NCI-H2081 treated with DMSO at 0.1 percent for 48 hours (cell line): ENCODE measurements at places on chromosomes 2 and 18.

DNA sequence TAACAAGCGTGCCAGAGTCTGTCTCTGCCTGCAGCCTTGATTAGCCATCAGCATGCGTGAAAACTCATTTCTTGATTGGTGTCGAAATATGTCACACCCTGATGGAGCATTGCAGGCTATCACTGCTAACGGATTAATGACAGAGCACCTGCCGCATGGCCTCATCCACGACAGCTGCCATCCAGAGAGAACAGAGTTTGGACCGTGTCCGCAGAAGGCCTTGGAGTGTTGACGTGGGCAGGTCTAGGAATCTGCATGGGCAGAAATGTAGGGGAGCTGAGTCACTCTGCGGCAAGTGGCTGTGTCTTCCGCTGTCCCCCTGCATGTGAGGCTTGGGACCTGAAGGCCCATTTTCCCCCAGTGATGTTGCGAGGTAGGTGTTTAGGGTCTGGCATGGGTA lies 43.0 kb downstream of the KLHL29 start:
- DNase-seq = no peak

DNA sequence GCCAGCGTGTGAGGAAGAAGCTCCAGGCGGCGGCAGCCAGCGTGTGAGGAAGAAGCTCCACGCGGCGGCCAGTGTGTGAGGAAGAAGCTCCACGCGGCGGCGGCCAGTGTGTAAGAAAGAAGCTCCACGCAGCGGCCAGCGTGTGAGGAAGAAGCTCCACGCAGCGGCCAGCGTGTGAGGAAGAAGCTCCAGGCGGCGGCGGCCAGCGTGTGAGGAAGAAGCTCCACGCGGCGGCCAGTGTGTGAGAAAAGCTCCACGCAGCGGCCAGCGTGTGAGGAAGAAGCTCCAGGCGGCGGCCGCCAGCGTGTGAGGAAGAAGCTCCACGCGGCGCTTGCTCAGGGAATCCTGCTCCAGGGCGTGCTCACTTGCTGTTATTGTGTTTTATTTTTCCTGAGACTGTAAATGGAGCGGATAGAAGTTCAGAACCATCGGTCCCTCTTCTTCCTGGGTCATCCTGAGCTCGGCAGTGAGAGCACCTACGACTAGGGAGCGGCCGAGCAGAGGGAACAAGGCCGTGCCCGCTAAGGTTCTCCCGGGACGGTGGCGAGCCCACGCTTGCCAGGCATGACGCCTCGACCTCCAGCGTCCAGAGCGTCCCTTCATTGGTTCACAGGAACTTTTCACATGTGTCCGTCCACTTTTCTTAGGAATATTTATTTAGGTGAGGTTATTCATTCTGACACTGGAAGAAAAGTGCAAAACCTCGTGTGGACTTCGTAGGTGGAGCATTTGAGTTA lies 94.2 kb downstream of the TMEM18 start:
- DNase-seq = no peak

DNA sequence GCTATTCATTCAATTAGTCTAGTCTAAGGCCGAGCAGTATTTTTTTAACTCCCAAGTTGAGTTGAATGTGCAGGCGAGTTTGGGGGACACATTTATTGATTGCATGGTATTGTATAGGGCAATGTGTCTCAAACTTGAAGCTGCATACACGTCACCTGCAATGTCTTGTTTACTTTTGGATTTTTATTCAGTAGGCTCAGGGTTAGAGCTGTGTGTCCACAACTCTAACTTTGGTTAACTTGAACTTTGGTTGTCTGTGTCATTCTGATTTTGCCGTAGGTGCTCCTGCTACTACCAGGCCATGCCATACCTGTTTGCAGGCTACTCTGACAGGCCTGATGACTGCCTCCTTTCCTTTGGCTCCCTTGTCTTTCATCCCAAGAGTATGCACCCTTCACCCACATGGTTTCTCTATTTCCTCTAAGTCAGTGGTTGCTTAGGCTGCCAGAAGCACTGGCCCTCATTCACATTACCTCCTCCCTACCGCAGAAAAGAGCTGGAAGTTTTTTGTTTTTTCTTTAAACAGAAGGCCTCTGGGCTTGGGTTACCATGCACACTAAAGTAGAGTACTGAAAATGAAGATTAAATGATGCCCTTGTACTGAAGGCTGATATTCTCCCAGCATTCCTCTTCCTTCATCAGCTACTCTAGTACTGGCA lies 219.4 kb upstream of the SPOPL start:
- DNase-seq = no peak

DNA sequence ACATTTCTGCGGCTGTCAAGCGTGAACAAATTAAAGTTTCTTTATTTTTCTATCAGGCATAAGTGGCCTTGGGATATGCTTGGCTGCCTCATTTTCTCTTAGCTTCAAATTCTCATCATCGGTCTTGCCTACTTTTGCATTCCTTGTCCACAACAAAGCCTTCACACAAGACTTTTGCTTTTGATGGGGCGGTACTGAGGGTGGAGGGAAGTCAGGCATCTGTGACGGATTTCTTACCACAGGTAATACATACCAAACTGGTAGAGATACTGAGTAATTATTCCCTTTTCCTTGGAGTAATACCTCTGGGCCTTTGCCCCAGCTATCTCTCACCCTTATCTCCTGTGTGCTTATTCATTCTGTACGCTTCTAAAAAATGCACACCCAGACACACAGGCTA lies 468.3 kb upstream of the RGPD4 start:
- DNase-seq = no peak

DNA sequence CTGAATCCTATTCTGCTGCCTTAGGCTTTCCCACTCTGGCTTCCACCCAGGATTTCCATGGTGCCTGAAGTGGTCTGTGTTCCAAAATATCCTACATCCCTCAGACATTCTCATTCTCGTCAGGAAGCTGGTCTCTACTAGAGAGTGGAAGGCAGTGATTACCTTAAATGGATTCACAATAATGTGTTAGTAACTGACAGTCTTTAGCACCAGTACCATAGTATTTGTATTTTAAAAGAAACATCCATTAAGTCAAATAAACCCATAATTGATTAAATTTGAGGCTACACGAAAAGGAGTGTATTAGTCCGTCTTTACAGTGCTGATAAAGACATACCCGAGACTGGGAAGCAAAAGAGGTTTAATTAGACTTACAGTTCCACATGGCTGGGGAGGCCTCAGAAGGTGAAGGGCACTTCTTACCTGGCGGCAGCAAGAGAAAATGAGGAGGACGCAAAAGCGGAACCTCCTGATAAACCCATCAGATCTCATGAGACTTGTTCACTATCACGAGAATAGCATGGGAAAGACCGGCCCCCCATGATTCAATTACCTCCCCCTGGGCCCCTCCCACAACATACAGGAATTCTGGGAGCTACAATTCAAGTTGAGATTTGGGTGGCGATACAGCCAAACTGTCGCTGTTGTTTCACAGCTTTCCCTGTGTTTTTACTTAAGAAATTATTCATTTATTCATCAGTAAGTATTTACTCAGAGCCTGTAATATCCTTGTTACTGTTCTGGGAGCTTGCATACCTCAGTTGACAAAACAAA lies 306.5 kb downstream of the STK39 start:
- DNase-seq = no peak

GRCh38 chr18:61448316-61448715 lies 115.1 kb downstream of the CDH20 start:
- no peak for DNase-seq

DNA sequence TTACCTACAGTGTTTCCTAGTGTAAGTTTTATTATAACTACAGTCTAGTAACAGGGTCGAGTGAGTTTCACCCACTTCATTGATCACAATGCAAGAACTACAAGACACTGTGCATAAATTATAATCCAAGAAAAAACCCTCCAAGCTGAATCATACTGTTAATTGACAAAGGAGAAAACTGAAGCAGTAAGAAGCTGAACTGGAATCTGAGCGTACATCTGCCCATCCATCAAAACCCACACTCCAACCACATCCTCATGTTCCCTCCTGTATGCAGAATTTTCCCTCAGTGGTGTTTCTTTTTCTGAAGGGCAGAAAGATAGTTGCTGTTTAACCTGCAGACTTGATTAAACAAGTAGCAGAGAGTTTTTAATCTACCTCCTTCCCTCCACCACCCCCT lies 49.5 kb upstream of the KIDINS220 start:
- DNase-seq = no peak

- no peak for DNase-seq
Measured at GRCh38 chr2:239051891-239052445, 204.1 kb downstream of the TWIST2 start.

- no peak for DNase-seq
Measured at GRCh38 chr2:124163840-124164239, 138.8 kb downstream of the CNTNAP5 start.

DNA sequence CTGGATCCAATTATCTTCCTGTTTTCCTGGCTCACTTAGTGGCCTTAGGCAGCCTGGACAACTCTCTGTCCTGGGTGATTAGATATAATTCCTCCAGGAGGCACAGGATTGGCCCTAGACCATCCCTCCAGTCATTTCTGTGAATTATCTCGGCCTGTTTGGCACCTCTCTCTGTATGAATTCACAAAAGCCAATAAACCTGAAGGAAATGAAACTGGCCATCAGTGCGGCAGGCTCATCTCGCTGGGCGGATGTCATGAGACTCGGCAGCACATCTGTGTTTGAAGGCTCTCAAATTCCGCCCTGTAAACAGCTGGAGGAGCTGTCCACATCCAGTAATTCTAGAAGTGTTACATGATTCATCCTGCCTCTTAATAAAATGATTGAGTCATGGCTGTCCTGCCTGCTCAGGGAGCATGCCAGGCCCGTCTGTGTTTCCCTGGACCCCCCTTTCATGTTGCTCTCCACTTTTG lies 38.6 kb downstream of the ACOXL start:
- no peak for DNase-seq

GRCh38 chr2:72154386-72154975 lies 6.8 kb upstream of the CYP26B1 start:
- DNase-seq = no peak

DNA sequence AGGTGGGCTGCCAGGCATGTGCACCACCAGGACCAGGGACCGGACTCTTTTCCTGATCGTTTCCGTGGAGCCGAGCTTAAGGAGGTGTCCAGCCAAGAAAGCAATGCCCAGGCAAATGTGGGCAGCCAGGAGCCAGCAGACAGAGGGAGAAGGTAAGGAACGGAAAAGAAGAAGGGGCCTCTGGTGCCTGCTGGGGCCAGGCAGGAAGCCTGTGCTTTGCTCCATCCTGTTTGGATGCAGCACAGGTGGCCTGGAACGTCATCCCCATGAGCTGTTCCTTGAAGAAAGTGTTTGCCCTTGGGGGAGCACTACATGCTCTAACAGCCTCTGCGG lies 33.9 kb downstream of the CNGA3 start:
- no peak for DNase-seq

- DNase-seq = no peak
Measured at GRCh38 chr2:174699993-174700766, 64.1 kb downstream of the CHRNA1 start.

- no peak for DNase-seq
Measured at GRCh38 chr2:25441353-25441752, 99.6 kb upstream of the DNMT3A start.

GRCh38 chr2:46847185-46847710 lies 68.4 kb downstream of the MCFD2 start:
- peak; percentile 62 for DNase-seq

- DNase-seq = no peak
Measured at GRCh38 chr2:164917296-164917903, 37.9 kb downstream of the SLC38A11 start.

DNA sequence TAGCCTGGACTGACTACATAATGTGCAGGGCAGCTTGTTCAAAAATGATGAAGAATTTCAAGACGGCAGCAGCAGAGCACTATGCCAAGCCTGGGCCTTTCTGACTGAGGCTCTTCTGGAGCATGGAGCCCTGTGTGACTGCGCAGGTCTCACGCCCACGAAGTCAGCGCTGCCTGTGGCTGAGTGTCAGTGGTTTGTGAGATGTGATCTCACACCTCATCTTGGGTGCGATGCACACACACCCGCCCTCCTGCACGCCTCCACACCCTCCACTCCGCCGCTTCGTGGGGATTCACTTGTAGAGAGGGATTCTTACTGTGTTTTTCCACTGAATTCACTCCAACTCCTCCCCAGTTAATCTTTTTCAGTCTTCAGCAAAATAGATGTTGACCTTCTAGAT lies 103.9 kb downstream of the VIT start:
- DNase-seq = no peak

DNA sequence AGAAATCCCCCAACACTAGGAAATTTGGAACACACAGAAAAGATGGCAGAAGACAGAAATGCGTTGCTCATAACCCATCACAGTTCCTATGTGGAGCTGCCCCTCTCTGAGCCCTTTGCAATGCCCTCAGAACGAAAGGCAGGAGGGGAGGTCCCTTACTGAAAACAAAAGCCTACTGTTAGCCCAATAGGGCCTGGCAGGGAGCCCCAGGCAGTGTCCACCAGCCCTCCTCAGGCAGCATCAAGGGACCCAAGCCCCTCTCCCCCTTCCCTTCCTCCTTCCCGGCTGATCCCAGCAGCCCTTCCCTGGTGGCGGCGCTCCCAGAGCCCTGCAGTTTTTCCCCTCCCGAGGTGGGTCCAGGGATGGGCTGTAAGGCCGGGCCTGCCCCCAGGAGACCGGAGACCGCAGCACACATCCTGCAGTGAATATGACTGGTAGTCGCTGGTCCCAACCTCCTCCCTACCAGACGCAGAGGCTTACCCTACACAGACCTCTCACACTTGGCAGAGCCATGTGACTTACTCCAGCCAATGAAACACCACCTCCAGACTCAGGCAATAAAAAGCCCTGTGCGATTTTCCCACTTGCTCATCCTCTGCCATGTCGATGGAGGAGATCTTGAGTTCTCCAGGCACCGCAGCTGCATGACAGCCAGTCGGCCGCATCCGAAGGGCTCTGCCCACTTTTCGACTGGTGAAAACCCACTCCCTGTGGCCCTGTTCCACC lies 19.4 kb upstream of the DUSP2 start:
- no peak for DNase-seq

DNA sequence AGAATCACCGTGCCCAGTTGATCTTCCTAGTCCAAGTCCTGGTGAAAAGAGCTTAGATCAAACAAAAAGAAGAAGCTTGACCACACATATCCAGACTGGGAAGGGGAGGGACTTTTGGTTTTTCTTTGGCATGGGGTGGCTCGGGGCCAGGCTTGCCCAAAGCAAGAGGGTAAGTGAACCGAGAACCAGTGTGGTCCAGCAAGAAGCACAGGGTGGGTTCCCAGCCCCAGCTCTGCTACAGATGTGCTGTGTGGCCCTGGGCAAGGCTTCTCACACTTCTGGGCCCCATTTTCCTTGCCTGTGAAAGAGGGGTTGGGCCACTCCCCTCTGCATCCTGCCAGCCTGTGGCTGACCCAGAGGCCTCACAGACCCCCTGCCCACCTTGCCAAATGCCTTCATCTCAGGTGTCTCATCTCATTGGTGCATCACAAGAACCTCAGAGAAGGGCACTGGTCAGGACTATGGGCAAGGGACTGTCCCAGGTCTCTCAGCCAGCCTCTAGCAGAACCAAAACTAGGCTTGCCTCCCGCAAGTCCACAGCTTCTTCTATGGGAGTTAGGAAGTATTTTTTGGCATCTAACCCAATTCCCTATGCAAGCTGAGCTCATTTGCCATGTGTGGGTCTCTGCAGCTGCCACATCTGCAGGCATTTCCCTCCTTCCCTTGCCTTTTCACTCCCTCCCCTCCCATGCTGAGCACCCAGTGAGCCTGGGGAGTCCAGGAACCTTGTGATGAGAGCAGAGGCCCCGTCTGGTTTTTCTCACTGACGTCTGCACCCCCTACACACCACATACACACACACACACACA lies 6.9 kb downstream of the ATP6V1B1 start:
- DNase-seq = no peak

GRCh38 chr2:128496700-128497099 lies 178.0 kb upstream of the HS6ST1 start:
- no peak for DNase-seq

- DNase-seq = no peak
Measured at GRCh38 chr2:105567996-105568494, 169.2 kb upstream of the FHL2 start.
